ENCODE measurements at places on chromosomes 5 and 9.

- DNase-seq, result no peak
These were observed 22.6 kb upstream of the ORM1 start for GRCh38 chr9:114300153-114300845.

DNA sequence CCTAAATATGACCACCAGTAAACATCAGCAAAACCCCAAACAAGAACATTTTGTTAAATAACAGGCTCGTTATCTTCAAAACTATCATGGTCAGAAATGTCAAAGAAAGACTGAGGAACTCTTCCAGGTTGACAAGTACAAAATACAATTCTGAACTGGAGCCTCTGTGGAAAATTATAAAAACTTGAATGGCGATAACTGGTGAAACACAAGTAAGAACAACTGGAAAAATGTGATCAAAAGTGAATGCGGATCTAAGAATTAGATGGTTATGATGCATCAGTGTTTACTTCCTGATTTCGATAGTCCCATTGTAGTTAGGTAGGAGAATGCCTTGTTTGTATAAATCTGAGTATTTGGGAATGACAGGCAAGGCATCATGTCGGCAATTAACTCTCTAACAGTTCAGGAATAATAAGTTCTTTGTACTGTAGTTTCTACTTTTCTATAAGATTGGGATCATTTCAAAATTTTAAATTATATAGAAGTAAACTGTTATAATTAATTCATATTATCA lies 740.2 kb upstream of the DMAC1 start:
- DNase-seq, result no peak

GRCh38 chr9:122261469-122261881 lies 3.2 kb downstream of the RBM18 start:
- no peak for DNase-seq

GRCh38 chr5:123208668-123209501 lies 119.8 kb downstream of the PRDM6 start:
- no peak for DNase-seq

- DNase-seq, result no peak
These were observed 13.1 kb downstream of the TRIO start for GRCh38 chr5:14156290-14156649.

GRCh38 chr5:111772456-111773122 lies 15.6 kb upstream of the NREP start:
- no peak for DNase-seq

GRCh38 chr5:7881816-7882215 lies 12.9 kb downstream of the MTRR start:
- no peak for DNase-seq

DNA sequence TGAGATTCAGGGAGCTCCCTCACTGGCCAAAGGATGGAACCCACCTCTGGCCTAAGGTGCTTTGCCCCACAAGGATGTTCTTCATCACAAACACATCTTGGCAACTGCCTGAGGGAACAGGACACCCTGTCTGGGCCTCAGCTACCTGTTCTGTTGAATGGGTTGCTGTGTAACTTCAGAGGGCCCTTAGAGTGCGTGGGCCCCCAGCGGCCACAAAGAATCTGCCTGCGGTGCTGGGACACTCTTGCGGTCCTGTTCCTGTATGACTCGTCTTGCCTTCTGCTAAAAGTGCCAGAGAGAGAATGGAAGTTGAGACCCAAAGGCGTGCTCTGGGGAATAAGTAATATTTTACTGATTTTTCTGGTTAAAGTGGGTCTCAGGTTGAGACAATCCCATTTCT lies 14.1 kb upstream of the RPL26L1 start:
- no peak for DNase-seq

DNA sequence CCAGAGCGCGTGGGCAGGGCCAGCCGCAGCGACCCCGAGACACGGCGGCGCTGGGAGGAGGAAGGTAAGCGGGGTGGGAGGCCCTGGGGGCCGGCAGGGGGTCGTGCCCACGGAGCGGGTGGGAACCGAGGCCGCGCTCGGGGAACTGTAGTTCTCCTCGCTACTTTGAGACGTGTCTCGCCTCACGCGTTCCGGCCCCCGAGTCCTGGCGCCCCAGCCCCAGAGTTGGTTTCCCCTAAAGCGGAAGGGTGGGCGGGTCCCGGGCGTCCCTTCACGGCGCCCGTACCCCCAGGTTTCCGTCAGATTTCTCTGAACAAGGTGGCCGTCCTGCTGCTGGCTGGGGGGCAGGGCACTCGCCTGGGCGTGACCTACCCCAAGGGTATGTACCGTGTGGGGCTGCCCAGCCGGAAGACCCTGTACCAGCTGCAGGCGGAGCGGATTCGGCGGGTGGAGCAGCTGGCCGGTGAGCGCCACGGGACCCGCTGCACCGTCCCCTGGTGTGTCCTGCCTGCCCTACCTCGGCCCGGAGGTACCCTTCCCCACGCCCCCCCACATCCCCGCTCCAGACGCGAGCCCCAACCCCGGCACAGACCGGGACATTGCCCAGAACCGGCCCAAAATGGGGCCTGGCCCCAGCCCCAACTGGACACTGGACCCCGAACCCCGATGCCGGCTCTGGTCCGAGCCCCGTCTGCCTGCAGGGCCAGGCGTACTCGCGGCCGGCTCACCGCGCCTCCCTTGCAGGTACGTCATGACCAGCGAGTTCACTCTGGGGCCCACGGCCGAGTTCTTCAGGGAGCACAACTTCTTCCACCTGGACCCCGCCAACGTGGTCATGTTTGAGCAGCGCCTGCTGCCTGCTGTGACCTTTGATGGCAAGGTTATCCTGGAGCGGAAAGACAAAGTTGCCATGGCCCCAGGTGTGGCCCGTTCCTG lies 709 bp downstream of the UAP1L1 start:
- DNase-seq, result peak; percentile 63

Measured in GM20000 (cell line).